ENCODE measurements at places on chromosomes 4 and X. TPM values are rescaled to one million over a fixed set of nuclear protein-coding genes. Genes with fewer than 3 reads are reported as not detected.

DNA sequence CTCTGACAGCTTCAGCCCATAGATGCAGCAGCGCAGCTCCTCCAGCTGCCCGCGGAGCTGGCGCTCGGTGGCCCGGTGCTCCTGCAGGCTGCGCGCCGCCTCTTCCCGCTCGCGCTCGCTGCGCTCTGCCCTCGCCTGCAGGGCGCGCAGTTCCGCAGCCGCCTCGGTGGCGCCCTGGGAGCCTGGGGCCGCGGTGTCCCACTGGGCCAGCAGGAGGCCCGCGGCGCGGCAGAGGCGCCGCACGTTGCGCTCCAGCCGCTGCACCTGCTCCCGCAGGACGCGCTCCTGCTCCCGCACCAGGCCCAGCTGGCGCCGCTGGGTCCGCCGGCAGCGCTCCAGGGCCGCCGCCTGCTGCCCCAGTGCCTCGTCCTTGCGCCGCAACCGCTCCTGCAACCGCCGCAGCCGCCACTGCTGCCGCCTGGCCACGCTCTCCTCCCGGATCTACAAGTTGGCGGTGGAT is 10.1 kb downstream of the C4orf50 start:
- no peak for DNase-seq

ERCC6L gene
- 0.22 TPM for total RNA-seq

DNA sequence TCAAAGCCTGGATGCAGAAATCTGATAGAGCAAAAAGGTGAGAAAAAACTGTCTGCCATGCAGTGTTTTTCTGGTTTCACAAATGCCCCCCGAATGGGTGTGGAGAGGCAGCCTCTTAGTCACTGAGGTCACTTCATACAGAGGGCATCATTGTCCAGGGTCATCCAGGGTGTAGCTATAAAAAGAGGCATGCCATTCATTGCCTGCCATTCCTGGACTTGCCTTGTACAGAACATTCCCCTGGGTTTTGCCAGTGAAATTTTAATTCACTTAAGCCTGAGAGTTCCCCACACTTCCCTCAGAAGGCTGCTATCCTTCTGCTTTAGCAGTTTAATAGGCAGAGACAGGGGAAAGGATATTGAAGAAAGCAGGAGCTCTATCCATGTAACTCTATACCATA is 230.3 kb downstream of the UNC5C start:
- DNase-seq = no peak

DNA sequence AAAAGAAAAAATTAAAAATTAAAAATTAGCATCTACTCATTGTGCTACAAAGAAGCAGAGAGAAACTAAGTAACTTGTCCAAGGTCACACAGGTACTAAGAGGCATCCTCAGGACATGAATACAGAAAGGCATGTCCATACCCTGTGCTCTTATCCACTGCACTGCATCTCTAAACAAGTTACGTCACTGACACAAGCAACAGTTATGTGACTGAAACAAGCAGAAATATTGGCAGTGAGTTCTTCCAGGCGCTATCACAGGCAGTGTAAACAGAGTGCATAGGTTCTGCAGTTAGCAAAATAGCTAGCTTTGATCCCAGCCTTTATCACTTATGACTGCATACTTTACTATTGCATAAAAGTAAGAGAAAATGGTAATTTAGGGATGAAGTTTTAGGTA is 7.9 kb downstream of the VEGFC start:
- no peak for DNase-seq

ELOVL6 gene
- 2.1 TPM for total RNA-seq

DNA sequence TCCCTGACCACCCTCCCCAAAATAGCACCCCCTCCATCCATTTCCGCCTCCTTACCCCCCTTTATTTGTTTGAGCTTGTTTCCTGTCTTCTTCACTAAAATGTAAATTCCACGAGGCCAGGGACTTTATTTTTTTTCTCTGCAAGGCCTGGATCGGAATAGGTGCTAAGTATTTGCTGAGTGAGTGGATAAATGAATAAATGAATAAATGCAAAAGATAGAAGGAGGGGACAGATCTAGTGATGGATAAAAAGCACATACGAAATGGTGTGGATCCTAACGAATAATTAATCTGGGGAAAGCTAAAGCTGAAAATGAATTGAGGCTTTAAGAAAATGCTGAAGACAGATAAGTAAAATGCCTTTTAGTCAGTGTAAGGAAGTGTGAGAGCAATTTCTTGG is 12.2 kb downstream of the CETN2 start:
- DNase-seq = no peak

ZNF718 gene
- total RNA-seq = 19.4 TPM

CPZ gene
- total RNA-seq = not detected

- DNase-seq = no peak
Observed at GRCh38 chr4:22031423-22031822, 82.9 kb upstream of the KCNIP4 start.

GRCh38 chr4:40978548-40978947 is 228.8 kb downstream of the NSUN7 start:
- no peak for DNase-seq

DNA sequence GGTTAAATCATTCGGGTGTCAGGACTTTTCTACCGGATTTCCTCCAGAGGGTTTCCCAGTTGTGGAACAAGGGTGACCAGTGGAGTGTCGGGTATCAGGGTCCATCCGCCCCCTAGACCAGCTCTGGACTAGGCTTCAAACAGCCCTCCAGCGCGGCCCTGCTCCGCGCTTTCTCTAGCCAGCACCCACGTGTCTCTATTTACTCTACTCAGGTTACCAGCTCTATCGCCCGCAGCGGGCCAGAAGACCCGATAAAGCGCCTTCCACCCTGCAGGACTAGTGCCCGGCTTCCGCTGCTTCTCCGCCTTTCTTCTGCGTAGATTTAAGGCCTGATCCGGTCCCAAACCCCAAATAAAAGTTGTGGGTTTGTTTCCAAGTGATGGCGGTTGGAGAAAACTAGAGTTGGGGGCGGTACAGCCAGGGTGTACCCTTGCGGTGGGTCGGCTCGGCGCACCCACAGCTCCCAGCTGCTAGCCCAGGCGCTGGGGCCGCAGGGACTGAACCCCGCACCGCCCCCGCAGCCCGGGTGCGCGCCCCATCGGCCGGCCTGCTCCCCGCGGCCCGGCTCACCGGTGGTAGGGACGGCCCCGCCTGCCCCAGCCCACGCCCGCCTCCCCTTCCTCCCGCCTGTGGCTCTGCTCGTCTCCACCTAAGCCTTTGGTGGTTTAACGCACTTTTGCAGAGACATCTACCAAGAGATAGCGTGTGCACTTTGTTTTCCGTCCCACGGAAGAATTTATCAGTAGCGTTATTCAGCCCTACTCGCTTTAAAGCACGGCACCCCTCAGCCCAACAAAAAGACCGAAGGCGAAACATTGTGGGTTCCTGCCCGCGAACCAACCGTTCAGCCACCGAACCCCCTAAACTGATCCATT is 2.1 kb downstream of the LEF1 start:
- DNase-seq = peak; percentile 56

- DNase-seq = no peak
Observed at GRCh38 chr4:86497131-86497530, 97.0 kb upstream of the PTPN13 start.

PPEF1 gene
- 0.55 TPM for total RNA-seq

P2RY4 gene
- 0.55 TPM for total RNA-seq

CCKAR gene
- total RNA-seq = not detected

CTAG2 gene
- total RNA-seq = 13.4 TPM

Measured in naive thymus-derived CD8-positive, alpha-beta T cell (primary cell).